Effector memory CD4-positive, alpha-beta T cell (primary cell): ENCODE measurements at places on chromosomes 6 and 20.

DNA sequence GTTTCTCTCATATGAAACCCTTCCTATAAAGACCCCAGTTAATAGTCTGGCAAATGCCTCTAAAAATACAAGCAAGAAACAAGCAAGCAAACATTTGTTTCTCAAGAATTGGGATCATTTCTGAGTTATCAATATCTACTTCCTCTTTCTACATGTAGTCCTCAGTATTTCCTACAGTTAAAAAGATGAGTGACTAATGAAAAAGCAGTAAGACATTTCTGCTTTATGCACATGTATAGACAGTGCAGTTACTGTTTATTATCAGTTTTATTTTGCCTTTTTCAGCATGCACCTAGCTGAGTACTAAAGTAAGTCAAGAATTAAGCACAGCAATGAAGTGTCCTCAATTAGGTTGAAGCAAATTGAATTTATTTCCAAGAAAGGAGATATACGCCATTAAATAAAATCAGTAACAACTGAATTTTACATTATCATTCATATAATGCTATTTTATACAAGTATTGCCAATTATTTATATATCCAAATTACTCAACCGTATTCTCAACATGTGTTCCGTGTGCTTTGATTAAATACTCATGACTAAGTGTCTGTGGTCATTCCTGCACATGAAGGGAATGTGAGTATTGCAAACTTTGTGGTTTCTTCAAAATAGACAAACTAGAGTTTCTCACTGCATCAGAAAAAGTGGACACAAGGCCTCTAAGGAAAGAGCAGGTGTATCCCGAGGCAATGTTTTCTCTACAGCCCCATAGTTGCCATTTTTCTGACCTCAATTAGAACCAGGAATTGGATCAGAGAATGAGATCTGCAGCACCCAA, 159.3 kb upstream of the MARCKS start:
- no peak for DNase-seq

DNA sequence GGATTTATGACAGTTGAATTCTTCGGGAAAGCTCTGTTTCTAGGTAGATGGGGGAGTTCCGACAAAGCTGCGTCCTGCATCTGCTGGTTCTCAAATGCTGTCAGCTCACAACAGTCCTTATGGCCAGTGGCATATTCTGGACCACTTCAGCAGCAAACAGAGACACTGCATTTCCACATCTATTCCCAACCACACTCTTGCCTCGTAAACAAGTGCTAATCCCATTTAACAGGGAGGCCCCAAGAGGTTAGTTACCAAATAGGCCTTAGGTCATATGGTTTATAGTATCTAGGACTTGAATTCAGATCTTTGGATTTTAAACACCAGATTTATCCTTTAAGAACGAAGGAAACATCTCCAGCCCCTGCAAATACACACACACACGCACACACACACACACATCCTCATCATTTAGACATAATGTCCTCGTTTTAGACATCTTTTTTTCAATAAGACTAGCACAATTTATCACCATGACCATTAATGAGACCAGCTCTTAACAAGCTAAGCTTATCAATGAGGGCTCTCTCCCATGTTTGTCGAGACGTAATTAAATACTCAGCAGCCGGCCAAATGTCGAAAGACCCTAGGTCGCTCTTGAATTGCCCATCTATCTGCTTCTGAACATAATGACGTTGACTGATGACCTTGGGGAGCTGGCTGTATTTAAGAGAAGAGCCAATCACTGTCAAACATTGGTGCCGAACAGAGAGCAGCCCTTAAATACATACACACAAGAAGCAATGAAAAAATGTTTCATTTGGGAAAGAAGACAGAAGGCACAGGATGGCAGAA, 84.5 kb downstream of the PSMG4 start:
- no peak for DNase-seq

- no peak for DNase-seq
These were observed 3.2 kb downstream of the RIMS4 start for GRCh38 chr20:44807051-44807683.

DNA sequence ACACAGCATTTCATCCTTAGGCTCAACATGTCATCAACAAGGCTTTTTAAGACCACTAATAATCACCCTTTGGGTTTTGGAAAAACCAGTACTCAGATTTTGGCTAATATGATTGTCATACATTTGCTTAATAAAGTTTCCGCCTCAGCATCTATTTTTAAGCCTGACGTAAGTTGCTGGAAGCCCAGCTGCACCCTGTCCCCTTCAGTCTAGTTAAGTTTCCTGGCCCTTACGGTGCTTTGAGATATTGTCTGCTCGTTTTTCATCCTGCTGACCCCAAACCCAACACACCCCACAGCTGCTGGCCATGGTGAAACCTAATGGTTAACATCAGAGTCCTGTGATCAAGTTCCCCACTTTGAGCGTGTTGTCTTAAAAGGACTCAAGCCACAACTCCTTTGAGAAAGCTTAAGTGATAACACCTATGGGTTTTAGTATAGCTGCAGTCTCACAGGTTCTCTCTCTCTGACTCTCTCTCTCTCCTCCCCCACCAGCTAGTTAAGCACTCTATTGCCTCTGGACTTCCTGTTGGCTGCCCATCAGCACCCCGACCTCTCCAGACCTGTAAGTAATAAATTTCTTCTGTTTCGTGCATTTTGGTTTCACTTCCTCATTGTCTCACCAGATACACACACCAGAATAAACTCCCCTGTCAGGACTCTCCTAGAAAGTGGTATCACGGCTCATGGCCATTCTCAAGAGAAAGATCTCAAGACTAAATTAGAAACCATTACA, 802.0 kb downstream of the C6orf118 start:
- no peak for DNase-seq

GRCh38 chr6:109370336-109370735, 11.9 kb downstream of the CD164 start:
- no peak for DNase-seq
